Left lung (tissue), 14 donors: ENCODE measurements at places on chromosomes 12 and 14.

DNA sequence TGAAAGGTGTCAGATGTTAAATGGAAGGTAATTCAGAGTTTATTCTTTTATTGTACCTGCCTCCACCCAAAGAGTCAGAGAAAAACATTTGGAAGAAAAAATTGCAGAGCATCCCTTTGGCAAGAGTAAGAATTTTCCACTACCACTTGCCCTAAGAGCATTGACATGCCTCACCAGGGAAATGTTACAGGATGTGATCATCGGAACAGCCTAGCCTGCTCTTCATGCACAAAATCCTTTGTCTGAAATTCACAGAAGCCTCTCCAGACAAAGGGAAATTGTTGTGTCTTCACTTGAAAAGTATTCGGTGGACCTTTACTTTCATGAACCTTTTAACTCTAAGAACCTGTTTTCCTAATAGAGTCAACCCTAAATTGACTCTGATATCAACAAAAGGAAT lies 36.9 kb downstream of the ATP2A2 start:
- DNase-seq, result no peak
- H3K4me1 ChIP-seq, result peaks cover 47% of the 10 kb centered on the region
- H3K27ac ChIP-seq, result no peak overlapping the region
- peaks cover 32% of the 10 kb centered on the region for H3K36me3 ChIP-seq

DNA sequence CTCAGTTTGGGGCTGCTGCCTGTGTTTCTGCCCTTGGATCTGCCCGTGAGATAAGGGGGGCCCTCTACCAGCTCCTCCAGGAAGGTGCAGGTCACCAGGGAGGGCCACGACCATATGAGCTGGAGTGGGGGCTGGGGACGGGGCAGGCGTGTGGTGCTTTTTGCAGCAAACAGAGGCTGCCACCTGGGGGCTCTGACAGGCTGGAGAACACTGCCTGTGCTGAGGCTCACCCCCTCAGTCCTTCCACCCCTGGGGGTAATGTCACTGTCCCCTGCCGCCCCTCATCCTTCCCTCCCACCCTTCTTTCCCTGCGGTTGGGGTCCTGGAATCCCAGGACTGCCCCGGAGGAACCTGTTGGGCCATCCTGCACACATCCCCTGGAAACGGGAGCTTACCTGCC lies 3.2 kb downstream of the PLD4 start:
- H3K4me3 ChIP-seq, result no peak overlapping the region
- no peaks in the 10 kb centered on the region for H3K36me3 ChIP-seq
- H3K4me1 ChIP-seq, result peaks cover 7% of the 10 kb centered on the region
- H3K27ac ChIP-seq, result no peak overlapping the region
- H3K27me3 ChIP-seq, result peaks cover 37% of the 10 kb centered on the region
- peak; percentile 18 for DNase-seq

DNA sequence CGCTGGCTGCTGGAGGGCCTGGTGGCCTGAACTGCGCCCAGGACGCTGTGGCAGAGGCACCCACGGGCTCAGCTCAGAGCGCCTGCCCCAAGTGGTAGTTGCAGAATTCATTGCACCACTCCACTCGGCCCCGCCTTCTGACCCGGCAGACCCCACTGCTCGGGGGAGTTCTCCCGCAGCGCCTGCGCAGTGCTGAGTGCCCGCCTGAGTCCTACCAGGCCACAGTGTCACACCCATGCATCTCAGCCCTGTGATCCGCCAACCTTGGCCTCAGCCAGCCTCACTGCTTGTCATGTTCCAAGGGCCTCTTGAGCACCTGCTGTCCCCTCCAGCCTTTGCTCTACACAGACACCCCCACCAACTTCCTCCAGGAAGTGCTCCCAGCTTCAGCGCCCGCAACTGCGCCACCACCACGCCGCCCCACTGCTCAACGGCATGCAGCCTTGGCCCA lies 12.2 kb downstream of the DEGS2 start:
- H3K4me1 ChIP-seq, result peaks cover 4% of the 10 kb centered on the region
- H3K36me3 ChIP-seq, result peaks cover 8% of the 10 kb centered on the region
- no peak overlapping the region for H3K4me3 ChIP-seq
- no peak overlapping the region for H3K27ac ChIP-seq
- no peak for DNase-seq

DNA sequence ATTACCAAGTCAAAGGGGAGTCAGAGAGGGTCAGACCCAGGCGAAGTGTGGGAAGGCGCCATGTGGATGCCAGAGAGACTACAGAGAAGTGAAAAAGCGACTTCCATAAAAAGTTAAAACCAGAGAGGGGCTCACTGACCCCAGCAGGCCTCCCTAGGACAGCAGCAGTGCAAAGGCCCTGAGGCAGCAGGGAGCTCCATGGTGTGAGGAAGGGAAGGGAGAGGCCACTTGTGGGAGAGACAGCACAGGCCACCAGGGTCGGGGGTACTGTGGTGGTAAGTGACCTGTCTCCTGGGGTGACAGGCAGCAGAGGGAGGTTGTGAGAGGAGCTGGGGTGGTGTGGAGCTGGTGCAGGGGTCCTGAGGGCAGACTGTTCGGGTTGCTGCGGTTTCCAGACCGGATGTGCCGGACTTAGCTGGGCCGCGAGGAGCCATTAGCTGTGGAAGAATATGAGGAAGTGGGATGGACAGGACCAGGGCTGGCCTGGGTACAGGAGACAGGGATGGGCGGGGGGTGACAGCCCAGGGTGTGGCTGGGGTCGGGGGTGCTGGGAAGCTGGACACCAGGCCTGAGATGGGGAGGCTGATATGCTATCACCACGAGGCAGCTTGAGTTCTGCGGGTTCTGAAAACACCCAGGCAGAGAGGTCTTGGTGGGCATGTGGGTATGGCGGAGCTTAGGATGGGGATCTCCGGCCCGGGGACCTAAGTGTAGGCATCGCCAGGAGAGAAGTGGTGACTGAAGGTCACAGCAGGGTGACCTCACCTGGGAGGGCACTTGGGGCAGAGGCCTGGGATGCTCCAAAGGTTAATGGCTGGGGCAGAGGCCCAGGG lies 22.7 kb downstream of the SETD1B start:
- H3K4me1 ChIP-seq, result no peaks in the 10 kb centered on the region
- H3K36me3 ChIP-seq, result no peaks in the 10 kb centered on the region
- H3K4me3 ChIP-seq, result no peak overlapping the region

- no peak for DNase-seq
- H3K36me3 ChIP-seq, result no peaks in the 10 kb centered on the region
- no peak overlapping the region for H3K27ac ChIP-seq
- no peaks in the 10 kb centered on the region for H3K27me3 ChIP-seq
- no peak overlapping the region for H3K4me3 ChIP-seq
- H3K4me1 ChIP-seq, result no peaks in the 10 kb centered on the region
Measured at GRCh38 chr12:92185052-92185451, 39.4 kb upstream of the BTG1 start.

- H3K4me3 ChIP-seq, result no peak overlapping the region
- H3K4me1 ChIP-seq, result no peaks in the 10 kb centered on the region
- no peak overlapping the region for H3K27ac ChIP-seq
- H3K36me3 ChIP-seq, result no peaks in the 10 kb centered on the region
- no peaks in the 10 kb centered on the region for H3K27me3 ChIP-seq
Measured at GRCh38 chr12:84637926-84638325, 274.7 kb downstream of the SLC6A15 start.
